GM23338 (cell line): ENCODE measurements at places on chromosomes 1 and 21.

DNA sequence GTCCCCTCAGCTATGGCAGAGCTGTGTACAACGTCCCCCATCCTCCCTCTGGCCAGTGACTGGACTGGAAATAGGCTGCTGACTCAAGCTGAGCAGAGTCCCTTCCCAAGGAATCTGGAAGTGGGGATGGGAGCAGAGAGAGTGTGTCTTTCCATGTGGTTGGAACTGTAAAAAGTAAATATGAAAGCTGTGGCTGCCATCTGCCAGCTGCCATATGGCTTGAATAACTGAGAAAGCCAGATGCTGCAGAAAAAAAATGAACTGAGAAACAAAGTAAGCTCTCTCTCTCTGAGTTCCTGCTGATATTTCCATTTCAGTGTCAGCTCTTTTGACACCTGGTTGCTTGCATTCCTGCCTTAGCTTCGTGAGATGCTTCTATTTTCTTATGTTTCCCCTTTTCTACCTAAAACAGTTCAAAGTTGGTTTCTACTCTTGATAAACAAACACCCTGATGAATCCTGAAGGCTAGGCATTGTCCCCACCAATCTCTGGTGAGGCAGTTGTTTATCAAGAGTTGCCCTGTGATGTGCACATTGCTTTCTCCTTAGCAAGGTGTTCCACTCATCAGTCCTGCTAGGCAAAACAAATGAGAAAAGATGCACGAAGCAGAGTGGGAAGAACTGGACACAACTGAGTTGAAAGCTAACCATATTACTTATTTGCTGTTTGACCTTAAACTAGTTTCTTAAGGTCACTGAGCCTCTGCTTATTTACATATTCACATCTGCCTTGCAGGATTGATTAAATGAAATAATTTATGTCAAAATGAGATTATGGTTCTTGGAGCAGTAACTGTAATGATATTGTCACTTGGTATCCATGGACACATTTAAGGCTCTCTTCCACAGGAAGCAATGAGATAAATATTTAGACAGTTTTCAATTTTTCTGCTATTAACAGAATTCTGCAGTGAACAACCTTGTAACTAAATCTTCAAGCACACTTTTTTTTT lies 16.6 kb upstream of the DR1 start:
- DNase-seq: no peak

GRCh38 chr1:24161270-24161669 lies 18.3 kb upstream of the IL22RA1 start:
- no peak for DNase-seq

- no peak for DNase-seq
Measured at GRCh38 chr1:92969517-92969916, 8.3 kb upstream of the DIPK1A start.

GRCh38 chr1:229905031-229905545 lies 161.9 kb upstream of the GALNT2 start:
- no peak for DNase-seq

GRCh38 chr1:43358121-43358745 lies 548 bp upstream of the CDC20 start:
- DNase-seq: peak; percentile 82
